ENCODE measurements at places on chromosomes 5 and 9.

DNA sequence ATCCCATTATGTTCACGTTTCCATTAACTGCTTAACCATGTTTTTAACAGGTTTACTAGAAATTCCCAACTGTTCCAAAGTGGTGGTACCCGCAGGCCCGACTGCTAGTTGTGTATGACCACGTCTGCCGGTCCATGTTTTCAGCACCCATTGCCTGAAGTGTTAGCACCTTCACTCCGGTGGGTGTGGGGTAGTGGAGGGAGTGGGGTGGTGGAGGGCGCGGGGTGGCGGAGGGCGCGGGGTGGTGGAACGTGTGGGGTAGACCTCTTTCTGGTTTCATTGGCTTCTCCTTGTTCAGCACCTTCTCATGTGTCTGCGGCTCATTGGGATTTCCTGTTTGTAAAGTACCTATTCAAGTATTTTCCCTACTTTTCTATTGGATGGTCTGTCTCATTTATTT lies 37.7 kb downstream of the TPPP start:
- DNase-seq, result no peak

- no peak for DNase-seq
Measured at GRCh38 chr9:128408963-128409431, 11.7 kb upstream of the CERCAM start.

- no peak for DNase-seq
Measured at GRCh38 chr9:92954049-92954861, 6.9 kb downstream of the FGD3 start.

DNA sequence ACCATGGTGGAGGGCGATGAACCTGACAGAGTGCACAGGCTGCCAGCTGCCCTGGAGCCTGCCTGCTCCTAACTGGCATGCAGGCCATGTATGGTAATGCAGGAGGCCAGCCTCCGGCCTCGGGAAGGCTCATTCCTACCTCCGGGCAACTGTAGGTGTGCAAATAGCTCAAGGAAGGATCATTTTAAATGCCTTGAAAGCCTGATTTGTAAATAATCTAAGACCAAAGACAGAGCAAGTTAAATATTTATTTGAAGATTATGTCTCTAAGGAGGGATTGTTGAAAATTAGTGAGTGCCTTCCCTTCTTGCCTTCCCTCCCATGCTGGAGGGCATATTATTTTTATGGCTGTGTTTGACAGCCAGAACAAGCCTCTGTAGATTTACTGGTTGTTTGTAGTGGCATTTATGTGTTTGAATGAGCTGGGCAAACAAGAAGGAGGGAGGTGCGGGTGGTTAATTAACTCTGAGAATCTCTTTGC lies 285.7 kb upstream of the TUT7 start:
- DNase-seq, result no peak

DNA sequence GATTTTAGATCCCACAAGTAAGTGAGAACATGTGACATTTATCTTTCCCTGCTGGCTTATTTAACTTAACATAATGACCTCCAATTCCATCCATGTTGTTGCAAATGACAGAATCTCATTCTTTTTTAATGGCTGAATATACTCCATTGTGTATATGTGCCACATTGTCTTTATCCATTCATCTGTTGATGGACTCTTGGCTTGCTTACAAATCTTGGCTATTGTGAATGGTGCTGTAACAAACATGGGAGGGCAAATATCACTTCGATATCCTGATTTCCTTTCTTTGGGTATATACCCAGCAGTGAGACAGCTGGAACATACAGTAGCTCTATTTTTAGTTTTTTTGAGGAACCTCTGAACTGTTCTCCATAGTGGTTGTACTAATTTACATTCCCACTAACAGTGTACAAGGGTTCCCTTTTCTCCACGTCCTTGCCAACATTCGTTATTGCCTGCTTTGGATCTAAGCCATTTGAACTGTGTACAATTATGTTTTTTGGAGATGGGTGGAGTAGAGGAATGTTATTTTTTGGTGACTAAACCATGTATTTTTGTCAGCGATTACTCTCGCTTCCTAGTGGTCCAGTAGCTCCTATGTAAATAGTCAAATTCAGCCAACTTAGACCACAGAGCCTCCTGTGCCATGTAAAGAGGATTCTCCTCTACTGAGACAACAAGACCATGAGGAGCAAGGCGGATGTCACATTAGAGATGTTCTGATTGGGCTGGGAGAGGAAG lies 60.6 kb downstream of the TNFSF15 start:
- DNase-seq, result no peak

DNA sequence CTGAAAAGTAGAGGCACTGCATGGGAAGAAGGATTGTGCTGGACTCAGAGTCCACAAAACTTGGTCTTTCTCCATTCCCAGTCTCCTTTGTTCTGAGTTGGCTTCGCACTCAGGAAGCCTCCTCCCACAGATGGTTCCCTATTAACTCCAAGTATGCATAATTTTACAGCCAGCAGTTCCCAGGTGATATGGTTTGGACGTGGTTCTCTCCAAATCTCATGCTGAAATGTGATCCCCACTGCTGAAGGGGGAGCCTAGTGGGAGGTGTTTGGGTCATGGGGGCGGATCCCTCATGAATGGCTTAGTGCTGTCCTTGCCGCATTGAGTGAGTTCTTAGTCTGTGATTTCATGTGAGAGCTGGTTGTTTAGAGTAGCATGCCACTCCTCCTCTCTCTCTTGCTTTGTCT lies 86.6 kb downstream of the FEM1C start:
- DNase-seq, result no peak

DNA sequence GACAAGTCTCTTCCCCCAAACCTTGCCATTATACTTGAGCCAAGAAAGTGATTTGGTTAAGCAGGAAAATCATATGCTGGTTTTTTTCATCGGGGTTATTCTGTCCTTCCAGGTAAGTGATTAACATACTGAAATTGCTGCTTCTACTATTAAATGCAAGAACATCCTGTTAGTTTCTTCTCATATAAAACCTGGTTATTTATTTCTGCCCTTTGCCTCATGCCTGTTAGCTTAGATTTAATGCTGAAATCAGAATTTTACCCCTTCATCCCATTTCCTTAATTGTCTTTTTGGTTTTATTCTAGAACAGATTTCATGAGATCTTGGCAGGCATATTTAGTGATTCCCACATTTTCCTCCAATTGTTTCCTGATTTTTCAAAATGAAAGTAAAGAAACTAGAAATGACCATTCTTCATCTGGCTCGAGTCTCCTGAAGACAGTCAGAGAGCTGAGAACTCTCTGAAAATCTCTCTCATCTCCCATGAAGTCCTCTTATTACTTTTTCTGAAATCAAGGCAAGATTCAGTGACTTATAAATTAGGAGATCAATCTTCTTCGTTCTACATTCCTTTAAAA lies 132.9 kb downstream of the NFIB start:
- DNase-seq, result no peak

- DNase-seq, result no peak
Measured at GRCh38 chr5:2330325-2331130, 420.9 kb downstream of the IRX2 start.

- no peak for DNase-seq
Measured at GRCh38 chr9:35333551-35333950, 156.4 kb upstream of the RUSC2 start.

DNA sequence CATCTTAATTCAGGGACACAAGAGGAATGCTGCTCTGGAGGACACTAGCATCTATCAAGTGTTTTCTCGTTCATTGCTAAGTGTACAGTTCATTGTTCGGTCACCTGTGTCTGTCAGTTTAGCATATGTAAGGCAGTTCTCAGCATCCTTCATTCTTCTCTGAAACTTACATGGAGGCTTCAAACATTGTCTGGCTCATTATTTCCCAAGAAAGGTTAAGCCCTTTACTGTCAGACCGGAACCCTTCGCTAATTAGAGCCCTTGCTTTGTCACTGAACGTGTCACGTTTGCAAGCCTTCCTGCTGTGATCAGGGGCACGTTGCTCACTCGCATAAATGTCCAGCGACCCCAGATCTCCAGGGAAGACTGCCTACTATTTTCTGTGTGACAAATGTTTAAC lies 62.3 kb upstream of the RIOK2 start:
- peak; percentile 13 for DNase-seq

- no peak for DNase-seq
Measured at GRCh38 chr5:76040806-76041205, 42.4 kb upstream of the SV2C start.

DNA sequence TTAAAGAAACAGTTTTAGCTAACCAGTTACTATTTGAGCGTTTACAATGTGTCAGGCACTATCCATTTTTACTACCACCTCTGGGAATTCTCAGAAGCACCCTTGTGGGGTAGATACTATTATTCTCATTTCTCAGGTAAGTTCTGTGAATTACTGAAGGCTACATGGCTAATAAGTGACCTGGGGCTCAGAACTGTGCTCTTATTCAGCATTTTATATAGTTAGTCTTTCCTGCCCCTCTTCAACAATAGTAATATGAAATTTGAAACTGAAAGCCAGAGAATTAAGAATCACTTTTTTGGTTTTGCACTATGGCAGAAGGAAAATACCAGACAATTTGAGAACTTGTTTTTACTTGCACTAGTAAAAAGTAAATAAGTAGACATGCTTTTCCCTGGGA lies 11.8 kb downstream of the ELL2 start:
- no peak for DNase-seq

DNA sequence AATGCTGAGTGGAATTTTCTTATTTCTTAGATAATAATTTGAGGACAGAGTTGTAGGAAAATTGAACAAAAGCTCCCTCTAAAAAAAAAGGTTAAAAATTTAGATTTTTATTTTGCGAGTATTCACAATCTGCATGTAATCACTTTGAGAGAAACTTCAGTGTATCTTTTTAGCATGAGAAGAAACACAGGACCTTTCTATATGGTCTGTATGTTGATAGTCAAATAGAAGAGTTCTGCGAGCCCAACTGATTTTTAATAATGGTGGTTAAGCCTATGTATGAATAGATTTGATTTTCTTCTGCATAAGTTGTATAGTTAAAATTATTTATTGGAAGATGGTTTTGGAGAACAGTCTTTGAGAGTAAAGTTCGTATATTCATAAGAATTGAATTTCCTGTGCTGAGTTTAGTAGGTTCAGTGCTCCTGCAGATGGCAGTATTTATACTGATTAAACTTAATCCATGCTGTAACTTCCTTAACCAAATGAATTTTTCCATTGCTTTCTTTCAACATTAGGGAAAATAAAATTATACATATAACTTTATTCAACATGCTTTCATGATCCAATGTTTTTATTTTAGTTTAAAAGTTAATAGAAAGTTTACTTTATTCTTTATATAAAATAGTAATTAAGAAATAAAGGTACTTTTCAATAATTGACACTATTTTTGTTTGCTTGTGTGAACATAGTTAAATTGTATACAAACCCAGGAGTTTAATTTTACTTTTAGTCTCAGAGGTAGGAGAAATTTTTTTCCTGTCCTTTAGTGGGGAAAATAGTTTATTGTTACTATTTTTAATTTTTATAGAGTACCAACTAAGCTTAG lies 19.6 kb downstream of the TCERG1 start:
- no peak for DNase-seq

DNA sequence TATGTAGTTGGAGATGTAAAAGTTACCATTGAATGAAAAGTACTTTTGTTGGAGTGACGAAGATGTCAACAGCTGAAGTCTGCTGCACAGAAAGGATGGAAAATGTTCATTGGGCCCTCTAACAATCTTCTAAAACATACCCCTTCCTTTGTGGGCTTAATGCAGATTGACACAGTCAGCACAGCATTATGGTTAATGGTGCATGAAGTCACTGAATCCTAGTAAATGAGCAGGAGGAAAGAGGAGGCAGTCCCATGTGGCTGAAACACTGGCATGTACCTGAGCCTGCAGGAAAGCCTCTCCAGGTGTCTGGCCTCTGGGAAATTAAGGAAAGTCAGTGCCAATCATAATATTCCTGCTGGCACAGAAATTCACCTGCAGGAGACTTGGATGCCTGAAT lies 153.8 kb downstream of the ARL15 start:
- no peak for DNase-seq

- DNase-seq, result no peak
Measured at GRCh38 chr5:135456238-135457099, 4.3 kb upstream of the TIFAB start.

DNA sequence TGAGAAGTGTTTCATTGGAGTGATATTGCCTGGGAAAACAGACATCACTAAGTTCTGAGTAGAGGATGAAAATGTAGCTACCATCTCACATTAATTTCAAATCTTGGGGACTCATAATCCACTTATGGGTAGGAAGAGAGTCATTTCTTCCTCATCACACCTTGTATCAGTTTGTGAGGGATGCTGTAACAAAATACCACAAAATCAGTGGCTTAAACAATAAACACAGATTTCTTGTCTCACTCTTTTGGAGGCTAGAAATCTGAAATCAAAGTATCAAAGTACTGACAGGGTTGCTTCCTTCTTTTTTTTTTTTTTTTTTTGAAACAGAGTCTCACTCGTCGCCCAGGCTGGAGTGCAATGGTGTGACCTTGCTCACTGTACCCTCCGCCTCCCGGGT lies 3.4 kb downstream of the CARD6 start:
- no peak for DNase-seq

DNA sequence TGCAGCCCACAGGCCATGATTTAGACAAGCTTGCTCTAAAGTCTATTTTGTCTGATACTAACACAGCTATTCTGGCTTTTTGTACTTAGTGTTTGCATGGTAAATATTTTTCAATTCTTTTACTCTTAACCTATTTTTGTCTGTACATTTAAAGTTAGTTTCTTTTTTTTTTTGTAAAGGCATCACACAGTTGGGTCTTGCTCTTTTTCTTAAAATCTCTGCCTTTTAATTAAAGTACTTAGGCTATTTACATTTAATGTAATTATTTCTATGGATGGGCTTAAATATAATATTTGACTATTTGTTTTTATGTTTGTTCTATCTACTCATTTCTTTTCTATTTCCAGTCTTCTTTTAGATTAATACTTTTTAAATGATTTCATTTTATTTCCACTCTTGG lies 49.7 kb upstream of the MAST4 start:
- no peak for DNase-seq

DNA sequence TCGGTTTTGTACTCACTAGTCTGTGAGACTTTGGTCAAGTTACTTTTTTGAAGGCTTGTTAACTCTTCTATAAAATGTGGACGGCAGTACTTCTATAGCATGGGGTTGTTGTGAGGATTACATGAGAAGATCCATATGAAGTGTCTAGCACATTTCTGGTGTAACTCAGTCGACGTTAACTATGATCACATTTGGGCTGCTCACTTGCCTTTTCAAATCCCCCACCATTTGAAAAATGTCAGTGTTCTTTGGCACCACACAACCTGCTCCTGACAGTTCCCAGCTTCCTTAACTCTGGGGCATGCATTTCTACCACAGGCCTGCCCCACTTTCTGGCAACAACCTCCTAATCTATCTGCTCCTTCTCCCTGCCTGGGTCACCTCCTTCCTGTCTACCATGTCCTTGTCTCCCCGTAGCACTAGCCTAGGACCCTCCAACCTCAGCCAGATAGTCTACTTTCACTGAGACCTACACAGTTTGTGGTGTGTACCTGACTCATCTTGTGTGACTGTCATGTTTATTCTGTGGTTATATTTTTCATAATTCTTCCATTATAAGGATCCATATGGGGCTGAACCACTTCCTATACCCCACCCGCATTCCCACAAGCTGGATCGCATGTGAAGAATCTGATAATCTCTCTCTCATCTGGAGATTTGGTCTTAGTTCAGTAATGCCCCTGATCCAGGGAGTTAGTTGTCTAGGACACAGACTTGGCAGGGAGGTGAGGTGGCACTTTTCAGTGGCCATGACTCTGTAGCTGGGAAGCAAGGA lies 30.2 kb upstream of the BASP1 start:
- no peak for DNase-seq
